ENCODE measurements at places on chromosomes 5 and 9.
A peak's percentile ranks its signal among the peaks of the same experiment; 100 is the strongest.

DNA sequence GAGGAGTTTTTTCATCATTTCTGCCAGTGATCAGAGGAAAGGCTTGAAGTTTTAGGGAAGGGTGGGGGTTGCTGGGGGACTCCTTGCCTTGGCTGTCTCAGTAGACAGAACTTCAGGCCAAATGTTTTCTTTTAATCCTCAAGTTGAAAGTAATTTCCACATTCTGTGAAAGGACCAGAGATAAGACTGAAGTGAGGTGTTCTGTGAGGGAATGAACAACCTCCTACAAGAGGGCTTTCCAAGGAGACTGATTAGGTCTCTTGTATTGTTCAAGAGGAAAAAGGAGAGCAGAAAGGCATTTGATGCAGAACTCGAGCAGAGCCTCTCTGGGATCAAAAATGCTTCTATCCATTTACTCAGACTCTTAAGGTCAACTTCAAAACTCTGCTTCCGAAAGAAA lies 282.1 kb upstream of the ATP10B start:
- no peak for DNase-seq

GRCh38 chr5:122668552-122668951 lies 106.3 kb upstream of the SNX2 start:
- DNase-seq = no peak

DNA sequence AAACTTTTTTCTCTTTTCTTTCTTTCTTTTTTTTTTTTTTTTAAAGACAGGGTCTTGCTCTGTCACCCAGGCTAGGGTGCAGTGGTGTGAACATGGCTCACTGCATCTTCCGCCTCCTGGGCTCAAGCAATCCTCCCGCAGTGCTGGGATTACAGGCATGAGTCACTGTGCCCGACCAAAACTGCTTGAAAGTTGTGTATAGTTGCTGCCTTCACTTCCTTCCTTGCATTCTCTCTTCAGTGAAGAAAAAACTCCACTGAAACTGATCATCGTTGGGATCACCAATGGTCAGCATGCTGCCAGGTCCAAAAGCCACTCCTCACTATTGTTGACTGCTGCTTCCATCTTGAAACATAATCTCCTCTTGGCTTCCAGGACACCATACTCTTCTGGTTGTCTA lies 66.6 kb upstream of the CTNNA1 start:
- DNase-seq = no peak

GRCh38 chr5:17882760-17883488 lies 248.7 kb downstream of the TAF11L14 start:
- DNase-seq = no peak

- DNase-seq = no peak
These were observed 69.4 kb upstream of the ACTBL2 start for GRCh38 chr5:57552033-57552432.

- no peak for DNase-seq
These were observed 70.6 kb upstream of the SLC44A1 start for GRCh38 chr9:105173826-105174225.

DNA sequence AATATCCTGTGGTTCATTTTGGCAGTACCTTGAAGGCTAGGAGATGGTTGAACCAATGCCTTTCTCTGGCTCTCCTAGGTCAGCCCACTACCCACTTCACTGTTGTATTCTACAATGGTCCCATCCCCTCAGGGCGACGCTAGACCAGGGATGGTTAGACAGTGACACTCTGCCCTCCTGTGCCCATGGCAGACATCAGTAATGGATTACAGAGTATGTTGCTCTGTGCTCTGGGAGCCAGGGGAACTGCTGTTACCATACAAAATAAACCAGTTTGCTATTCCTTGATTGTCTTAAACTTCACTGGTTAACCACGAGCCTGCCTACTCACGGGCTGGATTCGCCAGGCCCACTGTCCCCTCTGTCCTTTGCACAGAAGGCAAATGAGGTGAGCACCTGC lies 33.7 kb downstream of the NCS1 start:
- no peak for DNase-seq

GRCh38 chr5:6493681-6494454 lies 45.2 kb downstream of the UBE2QL1 start:
- DNase-seq = no peak

- DNase-seq = peak; percentile 76
These were observed 47.1 kb upstream of the CTSL start for GRCh38 chr9:87678650-87679355.

DNA sequence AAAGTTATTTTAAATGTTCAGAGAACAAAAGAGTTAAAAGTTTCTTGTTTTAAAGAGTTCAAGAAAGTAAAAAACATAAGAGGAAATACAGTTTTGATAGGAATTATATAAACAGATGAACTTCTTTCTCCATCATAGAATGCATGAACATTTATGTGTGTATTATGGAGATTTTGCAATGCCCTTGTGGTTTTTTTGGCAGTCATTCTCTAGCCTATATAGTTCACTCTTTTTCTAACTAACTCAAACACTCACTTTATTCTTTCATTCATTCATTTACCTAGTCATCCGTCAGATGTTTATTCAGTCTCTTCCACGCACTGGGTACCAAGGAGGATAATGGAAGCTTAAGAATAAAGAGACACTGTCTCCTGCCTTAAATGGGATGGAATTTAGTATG lies 195.9 kb upstream of the VLDLR start:
- DNase-seq = no peak

DNA sequence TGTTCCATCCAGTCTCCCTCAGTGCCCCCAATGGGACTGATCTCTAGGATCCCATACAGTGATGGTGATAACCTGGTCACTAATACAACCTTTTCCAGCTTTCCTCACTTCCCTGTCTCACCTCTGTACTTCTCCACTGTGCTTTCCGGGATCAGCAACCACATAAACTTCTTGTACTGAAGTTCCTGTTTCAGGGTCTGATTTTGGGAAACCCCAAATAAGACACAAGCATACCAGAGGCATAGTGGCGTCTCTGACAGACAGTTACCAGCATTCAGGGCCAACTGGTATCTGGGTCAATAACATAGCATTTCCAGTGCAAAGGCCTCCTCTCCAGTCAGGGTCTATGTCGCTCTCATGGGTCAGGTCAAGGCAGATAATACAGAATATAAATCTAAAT lies 64.3 kb downstream of the GLDC start:
- no peak for DNase-seq

DNA sequence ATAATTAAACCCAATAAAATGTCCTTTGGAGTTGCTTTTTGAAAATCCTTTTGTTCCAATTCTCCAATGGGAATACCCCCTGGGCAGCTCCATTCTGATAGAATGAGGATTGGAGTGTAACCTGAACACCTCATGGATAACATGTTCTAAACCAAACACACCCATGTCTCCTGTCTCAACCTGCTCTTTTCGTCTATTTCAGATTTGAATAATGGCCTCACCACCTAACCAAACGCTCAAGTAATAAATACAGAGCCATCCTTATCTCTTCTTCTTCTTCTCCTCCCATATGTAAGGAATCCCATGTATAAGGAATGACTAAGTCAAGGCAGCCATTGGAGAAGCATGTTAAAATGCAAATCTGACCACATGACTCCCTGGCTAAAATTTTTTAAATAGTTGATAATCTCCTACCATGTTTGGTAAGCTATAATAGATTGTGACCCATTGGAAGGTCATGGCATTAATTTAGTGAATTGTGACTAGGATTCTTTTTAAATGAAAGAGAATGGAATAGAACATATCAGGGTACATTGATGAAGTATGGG lies 26.0 kb downstream of the ELL2 start:
- no peak for DNase-seq

GRCh38 chr5:1771149-1772065 lies 28.2 kb downstream of the MRPL36 start:
- DNase-seq = no peak
